ENCODE measurements at places on chromosomes 11 and 22. TPM values are rescaled to one million over a fixed set of nuclear protein-coding genes. Genes with fewer than 3 reads are reported as not detected.

Gene TIMM10B
- total RNA-seq: 44.7 TPM

Gene PANX2
- total RNA-seq: 0.66 TPM

Gene MAPK8IP1
- 10.1 TPM for total RNA-seq

Gene LRP4
- total RNA-seq: 4.7 TPM

Gene BEST1
- 3.1 TPM for total RNA-seq

Gene GAL3ST1
- total RNA-seq: 0.11 TPM

Gene PGA5
- not detected for total RNA-seq

Gene APOL4
- 0.12 TPM for total RNA-seq

Gene ALDH3B1
- 16.7 TPM for total RNA-seq

Gene USH1C
- not detected for total RNA-seq

Gene KCNJ1
- total RNA-seq: under 0.01 TPM
